A549 treated with RU486 at 1 μM for 4 hours (cell line): ENCODE measurements at places on chromosomes 12 and 14. TPM values are rescaled to one million over a fixed set of nuclear protein-coding genes. Genes with fewer than 3 reads are reported as not detected.

The DPPA3 gene
- total RNA-seq, result not detected in 5 replicates

The ARL1 gene
- total RNA-seq, result 64.7 to 68.3 TPM (median 66.1 TPM) in 5 replicates

The CAPZA3 gene
- total RNA-seq, result not detected in 5 replicates

The PPP2R3C gene
- 14.3 to 29.9 TPM (median 26.6 TPM) in 5 replicates for total RNA-seq

The ZCRB1 gene
- 59.4 to 68.9 TPM (median 61.8 TPM) in 5 replicates for total RNA-seq
